Renal cortical epithelial cell (primary cell): ENCODE measurements at places on chromosomes 1 and 21. TPM values are rescaled to one million over a fixed set of nuclear protein-coding genes. Genes with fewer than 3 reads are reported as not detected.
A peak's percentile ranks its signal among the peaks of the same experiment; 100 is the strongest.

The LCA5L gene
- total RNA-seq: 3.1 and 3.6 TPM in 2 replicates

The RHEX gene
- 5.7 and 11.6 TPM in 2 replicates for total RNA-seq

- DNase-seq: no peak
These were observed 40.4 kb downstream of the UBR4 start for GRCh38 chr1:19169642-19170041.

- DNase-seq: no peak
These were observed 139.8 kb downstream of the RYR2 start for GRCh38 chr1:237181743-237182317.

DNA sequence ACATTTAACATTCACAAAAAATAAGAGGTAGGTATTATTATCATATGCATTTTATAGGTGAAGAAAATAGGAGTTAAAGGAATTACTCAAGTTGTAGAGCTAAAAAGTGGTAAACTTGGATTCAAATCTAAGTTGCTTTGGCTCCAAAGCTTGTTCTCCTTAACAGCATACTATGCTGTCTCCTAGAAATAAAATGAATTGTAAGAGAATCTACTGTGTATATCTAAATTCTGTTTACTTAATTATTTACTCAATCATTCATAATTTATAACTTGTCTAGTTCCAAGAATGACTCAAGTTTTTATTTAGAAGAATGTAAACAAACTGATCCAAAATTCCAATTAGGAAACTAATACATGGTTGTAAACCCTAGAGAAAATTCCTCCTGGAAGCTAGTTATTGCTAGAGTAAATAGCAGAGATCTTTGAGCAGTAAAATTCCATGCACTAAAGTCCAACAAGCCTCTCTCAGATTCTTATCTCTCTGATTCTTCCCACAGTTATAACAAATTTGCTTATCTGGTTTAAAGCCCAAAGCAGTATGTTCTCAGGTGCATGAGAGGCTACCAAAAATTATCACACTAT is 132.5 kb upstream of the DPT start:
- DNase-seq: no peak

- peak; percentile 51 for DNase-seq
These were observed 232.9 kb upstream of the SGIP1 start for GRCh38 chr1:66300972-66301451.

- DNase-seq: no peak
These were observed 35.9 kb downstream of the VTCN1 start for GRCh38 chr1:117174851-117175250.

DNA sequence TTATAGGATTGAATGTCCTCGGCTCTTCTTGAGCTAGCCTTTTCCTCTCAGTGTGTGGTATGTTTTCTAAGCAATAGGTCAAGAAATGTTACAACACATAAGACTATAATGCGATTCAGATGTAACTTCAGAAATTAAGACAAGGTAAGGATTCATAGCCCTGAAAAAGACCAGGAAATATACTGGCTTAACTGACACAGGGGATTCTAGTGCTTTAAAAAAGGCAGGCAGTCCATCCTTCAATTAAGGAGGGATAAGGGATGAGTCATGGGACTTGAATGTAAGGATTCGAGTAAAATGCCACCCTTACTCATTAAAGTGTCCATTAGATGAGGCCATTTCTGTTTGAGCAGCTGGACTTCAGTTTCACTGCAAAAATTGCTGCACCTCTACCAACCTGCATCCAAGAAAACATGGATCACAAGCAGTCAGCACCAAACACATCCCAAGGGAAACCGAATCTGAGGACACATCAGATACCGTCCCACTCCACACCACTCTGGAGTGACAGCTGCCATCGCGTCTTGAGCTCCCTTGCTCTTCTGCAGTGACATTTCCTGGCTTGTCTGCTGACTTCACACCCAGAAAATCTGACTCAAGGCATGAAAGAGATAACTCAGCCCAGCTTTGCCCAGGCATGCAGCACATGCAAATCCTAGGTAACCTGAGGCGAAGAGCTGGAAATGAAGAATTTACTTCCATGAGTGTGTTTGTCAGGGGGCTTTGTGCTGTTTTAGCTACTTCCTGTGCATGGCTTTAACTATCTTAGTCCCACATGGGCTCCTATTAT is 37.8 kb downstream of the NGF start:
- DNase-seq: peak; percentile 14

GRCh38 chr1:69203166-69203565 is 364.6 kb upstream of the LRRC7 start:
- DNase-seq: no peak

- DNase-seq: no peak
These were observed 45.2 kb downstream of the SYF2 start for GRCh38 chr1:25187077-25187476.

DNA sequence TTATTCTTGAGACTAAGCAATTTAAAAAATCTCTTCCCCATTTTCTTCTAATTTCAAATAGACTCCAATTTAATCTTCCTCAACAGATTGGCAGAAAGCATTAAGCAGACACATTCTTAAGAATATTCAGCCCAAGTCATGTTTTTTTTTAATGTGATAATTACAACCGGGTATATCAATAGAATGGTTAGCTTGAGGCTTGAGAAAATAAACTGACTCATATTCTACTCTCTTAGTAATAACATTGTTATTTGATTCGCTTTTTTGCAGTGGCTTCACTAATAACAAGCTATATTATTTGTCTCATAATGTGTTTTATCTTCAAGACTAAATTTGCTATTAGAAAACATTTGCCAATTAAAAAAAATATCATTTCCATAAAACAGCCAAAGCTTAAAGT is 488.6 kb upstream of the RGS18 start:
- DNase-seq: peak; percentile 26

DNA sequence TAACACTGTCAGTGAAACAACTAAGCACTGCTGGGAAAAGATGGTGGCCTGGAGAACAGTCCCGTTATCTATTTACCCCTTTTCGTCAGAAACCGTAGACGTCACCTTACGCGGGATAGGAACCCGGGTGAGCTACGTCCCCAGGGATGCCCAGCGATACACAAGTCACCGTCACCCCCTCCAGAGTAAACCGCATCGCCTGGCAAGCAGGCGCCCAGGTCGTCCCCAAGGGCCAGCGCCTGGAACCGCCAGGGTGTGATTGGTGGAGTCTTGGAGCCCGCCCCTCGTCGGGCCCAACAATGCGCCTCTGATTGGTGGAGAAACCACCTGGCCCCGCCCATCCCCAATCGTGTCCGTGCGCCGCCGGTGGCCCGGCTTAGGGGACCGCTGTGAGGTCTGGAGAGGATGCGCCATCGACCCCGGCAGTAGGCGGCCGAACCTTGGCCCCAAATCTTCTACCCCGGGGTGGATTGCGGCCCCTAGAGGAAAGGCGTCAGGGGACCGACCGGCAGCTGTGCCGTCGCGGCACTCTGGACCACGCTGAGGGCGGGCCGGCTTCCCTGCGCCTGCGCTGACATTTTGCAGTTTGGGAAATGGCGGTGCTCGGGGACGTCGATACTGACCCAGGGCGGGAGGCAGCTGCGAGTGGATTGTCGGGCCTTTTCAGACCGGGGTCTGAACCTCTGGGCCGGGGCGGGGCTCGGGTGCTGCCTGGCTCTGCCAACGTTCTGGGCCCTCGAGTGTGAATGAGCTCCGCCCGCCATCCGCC is 34.4 kb downstream of the SLC2A1 start:
- DNase-seq: peak; percentile 68

DNA sequence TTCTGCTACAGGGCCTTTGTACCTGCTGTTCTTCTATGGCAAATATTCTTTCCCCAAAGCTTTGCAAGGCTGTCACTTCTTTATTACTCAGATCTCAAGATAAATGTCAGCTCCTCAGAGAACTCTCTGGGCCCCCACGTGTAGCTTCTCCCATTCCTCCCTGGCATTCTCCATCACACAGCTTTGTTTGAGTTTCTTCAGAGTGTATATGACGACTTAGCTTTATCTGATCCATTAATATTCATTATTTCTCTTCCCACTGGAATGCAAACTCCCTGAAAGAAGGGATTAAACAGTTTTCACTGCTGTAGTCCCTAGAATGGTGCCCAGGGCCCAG is 174.6 kb upstream of the EDN2 start:
- no peak for DNase-seq

DNA sequence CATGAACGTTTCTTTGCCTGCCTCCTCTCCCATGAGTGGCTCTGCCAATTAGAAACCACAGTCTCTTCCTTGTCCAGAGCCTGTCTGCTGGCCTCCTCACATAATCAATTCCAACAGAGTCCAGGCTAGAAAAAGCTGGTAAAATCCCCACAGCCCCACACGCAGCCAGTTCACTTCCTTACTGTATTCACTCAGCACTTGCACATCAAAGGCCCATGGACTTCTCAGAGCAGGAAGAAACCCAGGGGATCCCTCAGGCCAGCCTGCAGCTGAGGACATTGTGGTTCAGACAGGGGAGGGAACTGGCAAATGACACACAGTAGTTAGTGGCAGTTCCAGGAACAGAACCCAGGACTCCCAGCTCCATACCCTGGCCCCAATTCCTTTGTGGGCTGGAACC is 171.6 kb upstream of the EDN2 start:
- DNase-seq: no peak

DNA sequence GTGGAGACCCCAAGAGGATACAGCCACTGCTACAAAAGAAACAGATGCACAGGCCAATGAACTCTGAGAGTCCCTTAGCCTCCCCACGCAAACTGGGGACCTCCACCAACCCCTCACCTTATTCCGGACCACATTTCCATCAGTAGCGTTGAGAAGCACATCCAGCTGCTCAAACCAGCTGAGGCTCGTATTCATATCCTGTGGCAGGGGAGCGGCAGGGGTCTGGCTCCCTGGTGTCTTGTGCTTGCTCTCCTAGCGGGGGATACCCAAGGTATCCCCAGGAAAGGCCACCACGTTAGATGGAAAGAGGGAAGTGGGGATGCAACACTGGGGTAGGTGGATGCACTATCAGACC is 481 bp downstream of the CCDC163 start:
- no peak for DNase-seq

DNA sequence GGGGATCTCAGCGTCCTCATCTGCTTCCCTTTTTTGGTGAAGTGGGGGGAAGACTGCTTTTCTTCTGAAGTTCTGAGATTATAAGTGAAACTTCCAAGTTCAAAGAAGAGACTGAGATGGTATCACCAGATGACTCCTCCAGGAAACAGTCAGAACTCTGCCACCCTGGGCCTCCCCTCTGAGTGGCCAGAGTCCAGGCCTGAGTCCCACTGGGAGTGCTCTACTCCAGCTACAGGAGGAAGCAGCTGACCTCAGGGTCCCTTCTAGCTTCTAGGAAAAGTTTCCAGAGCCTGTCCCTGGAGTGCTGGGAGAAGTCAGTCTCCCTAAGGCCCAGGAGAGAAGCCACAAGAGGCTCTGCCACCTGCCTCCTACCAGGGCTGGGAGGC is 104.7 kb downstream of the CASZ1 start:
- no peak for DNase-seq

GRCh38 chr1:39261712-39262221 is 57.3 kb downstream of the MACF1 start:
- DNase-seq: no peak

DNA sequence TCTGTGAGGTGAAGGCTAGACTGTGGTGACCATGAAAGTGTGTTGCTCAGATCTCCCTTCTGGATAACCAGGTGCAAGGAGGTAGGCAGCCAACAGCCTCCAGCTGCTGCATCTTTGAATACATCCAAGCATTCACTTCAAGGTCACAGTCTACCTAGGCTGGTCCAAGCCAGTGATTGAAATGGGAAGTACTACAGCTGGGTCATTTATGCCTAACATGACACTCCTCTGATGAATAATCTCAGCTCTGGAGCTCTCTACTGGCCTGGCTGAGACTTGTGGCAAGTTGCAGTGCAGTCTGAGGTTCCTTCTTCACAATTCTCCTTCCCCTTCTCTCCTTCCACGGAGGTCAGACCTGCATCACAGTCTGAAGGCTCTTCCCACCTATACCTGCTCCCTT is 35.0 kb upstream of the ARHGAP29 start:
- no peak for DNase-seq

DNA sequence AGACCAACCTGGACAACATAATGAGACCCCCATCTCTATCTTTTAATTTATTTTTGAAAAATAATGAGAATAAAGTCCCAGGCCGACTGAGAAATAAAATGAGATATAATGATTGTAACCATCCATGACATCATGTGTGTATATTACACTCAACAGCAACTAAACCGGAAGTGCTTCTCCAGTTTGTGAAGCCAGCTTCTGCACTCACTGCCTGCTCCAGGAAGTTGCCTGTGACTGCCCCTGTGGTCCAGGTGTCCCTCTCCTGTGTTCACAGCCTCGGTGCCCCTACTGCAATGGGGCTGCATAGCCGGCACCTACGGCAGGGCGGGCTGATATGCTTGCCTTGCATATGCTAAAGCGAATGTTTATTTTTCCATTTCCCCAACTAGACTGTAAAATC is 68.3 kb downstream of the SSBP3 start:
- no peak for DNase-seq

GRCh38 chr1:15011661-15012060 is 141.9 kb upstream of the TMEM51 start:
- no peak for DNase-seq

DNA sequence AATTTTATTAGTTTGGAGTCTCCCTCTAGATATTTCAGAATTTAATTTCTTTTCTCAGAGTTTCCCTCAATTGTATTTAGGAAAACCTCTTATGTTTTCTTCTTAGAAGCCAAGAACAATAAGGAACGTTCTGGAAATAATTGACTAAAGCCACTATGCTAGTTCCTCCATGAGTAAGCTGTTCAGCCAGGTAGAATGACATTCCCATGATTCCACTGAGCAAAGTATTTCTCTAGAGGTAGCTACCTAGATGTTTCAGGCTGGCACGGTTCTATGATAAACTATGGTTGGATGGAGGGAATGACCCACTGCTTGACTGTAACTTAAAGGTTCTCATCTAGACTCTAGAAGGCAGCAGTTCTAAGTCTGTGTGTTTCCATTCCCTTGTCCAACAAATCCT is 62.4 kb downstream of the CLDN17 start:
- peak; percentile 85 for DNase-seq

GRCh38 chr1:9759939-9760338 is 63.8 kb downstream of the CLSTN1 start:
- no peak for DNase-seq

- no peak for DNase-seq
These were observed 305.3 kb downstream of the TM2D1 start for GRCh38 chr1:61419657-61420056.

GRCh38 chr1:59045137-59045536 is 251.8 kb upstream of the FGGY start:
- DNase-seq: no peak

DNA sequence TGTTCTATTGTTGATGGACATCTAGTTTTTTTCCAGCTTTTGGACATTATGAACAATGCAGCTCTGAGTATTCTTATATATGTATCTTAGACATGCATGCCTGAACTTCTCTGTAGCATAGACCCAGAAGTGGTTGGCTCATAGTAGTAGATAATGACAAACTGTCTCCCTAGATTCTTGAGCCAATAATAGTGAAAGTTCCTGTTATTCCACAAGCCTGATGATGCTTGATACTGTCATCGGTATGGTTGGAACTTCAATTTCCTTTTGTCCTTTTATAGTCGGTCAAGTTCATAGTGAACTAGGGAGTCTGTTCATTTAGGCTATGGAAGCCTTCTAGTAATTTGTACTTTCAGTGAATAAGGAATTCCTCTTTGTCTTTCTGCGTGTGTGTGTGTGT is 56.8 kb downstream of the MTR start:
- no peak for DNase-seq
